ENCODE measurements at places on chromosomes 6 and 20. TPM values are rescaled to one million over a fixed set of nuclear protein-coding genes. Genes with fewer than 3 reads are reported as not detected.

DNA sequence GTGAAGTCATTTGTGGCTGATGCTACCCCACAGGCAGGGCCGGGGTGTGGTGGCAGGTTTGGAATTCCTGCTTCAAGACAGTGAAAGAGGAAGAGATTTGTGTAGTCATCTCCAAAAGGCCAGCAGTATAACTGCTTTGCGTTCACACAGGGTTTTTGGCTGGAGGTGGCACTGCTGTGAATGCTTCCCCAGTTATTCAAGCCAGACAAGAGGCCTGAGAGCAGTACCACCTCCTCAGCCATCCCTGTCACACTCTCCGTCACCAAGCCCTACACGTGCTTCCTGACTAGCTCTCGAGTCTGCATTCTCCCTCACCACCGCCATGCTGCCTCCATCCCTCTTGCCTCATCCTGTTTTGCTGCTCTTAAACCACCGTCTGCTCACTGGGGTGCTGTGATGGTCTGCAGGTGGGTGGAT lies 23.9 kb downstream of the ARMC2 start:
- no peak for DNase-seq

DNA sequence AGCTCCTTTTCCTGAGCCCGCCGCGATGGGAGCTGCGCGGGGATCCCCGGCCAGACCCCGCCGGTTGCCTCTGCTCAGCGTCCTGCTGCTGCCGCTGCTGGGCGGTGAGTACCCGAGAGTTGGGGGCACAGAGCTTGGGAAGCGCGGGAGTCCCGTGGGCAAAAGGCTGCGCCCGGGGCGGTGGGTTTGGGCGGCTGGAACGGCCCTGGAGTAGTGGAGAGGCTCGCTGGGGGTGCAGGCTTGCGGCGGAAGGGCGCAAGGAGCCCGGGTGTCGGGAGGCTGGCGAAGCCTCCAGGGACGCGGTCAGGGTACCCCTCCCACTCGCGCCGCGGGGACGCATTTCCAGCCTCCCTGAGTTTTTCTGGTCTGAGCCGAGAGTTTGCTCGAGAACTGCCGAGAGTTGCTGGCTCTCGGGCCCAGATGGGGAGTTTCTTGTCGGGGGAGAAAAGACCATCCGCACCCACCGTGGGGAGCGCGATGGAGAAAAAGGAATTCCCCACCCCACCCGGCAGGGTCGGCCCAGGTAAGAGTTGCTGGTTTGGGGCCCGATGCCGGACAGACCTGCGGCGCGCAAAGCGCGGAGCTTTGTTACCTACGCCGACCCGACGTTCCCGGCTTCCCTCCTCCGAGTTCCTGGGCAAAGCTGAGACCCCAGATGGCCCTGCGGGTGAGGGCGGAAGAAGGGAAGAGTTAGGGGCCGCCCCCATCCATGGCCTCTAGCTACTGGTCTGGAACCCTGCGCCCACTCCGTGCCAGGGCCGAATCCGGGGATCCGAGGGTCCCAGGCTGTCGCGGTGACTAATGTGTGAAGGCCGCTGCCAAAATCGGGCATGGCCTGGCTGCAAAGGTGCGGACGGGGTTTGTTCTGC lies 584 bp downstream of the PTK7 start:
- peak; percentile 55 for DNase-seq

Gene KHDC1L
- total RNA-seq = not detected

DNA sequence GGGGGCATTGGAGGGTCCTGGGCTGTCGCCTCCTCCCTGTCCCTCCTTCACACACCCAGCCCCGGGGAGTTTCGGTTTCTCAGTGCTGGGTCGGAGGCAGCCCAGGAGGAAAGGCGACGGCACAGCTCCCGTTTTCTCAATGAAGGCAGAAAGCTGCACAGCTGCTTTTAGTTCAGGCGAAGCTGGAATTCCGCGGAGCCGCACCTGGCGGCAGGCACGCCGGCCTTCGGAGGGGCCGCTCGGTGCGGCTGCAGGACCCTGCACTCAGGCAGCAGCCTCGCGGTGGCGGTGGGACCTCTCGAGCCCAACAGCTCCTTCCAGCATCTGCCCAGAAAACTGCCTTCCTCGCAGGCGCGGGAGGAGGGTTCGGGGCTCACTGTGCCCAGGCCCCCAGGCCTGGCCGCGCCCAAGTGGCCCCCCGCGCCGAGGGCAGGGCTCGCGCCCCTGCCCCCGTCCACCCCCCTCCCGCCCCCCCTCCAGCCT lies 4.6 kb downstream of the FOXQ1 start:
- DNase-seq = no peak

- peak; percentile 37 for DNase-seq
Observed at GRCh38 chr6:6588064-6588923, at the start of gene LY86. TSS of gene LY86 (plus strand) at chr6:6588720. CDS start at chr6:6588735, 15 bp downstream.

DNA sequence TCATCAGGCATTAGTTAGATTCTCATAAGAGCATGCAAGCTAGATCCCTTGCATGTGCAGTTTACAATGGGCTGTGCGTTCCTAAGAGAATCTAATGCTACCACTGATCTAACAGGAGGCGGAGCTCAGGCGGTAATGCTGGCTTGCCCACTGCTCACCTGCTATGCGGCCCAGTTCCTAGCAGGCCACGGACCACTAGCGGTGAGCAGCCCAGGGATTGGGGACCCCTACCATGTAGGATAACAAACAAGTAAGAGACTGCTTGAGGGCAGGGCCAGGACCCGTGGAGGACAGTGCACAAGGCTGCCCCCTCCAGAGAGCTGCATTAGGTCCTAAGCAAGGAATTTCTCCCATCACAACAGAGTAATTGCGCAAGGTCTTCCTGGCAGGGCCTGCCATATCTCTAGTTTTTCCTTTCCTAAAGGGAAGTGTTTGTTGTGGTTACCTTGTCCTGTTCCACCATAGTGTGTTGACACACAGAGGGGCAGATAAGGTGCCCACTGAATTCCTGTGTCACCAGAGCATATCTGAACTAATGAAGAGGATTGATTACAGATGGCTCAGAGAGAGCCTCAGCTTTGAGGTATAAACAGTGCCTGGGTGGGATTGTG lies 58.0 kb downstream of the PACRG start:
- DNase-seq = peak; percentile 18

GRCh38 chr6:475314-475713 lies 83.8 kb downstream of the IRF4 start:
- DNase-seq = no peak

Gene ZNF184
- total RNA-seq = 5.1 TPM

DNA sequence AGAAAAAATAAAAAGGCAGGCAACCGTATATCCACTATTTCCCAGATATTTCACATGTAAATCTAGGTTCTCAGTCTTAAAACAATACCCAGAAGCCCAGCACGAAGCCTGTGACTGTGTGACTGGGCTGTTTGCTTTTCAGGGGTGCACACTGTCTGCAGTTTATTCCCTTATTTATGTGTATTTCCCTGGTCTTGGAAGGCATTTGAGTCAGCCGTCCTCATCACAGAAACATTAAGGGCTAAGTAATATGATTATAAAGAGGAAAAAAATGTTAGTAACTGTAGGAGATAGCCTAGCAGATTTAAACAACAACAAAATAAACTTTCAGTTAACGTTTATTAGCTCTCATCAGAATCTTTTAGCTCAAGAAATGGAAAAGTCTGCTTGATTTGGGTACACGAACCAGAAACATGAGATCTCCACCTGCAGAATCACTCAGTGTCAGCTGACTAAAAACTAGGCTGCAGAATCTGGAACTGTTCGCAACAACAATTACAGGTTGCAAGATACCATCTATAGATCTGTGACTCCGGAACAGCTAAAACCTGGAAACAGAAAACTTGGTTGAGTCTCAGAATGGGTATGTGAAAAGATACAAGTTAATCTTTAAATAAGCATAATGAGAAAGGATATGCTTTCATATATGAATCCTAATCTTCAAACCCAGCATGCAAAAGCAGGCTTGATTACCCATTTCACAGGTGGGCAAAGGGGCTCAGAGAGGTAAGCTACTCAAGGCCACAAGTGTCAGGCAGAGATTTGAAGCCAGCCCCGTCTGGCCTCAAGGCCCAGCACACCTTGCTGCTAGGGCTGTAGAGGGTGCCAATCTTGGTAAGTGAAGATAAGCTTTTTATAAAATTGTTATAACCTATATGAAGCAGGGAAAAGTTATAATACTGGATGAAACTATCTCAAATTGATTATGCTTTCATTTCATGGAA lies 21.1 kb downstream of the GCLC start:
- no peak for DNase-seq

DNA sequence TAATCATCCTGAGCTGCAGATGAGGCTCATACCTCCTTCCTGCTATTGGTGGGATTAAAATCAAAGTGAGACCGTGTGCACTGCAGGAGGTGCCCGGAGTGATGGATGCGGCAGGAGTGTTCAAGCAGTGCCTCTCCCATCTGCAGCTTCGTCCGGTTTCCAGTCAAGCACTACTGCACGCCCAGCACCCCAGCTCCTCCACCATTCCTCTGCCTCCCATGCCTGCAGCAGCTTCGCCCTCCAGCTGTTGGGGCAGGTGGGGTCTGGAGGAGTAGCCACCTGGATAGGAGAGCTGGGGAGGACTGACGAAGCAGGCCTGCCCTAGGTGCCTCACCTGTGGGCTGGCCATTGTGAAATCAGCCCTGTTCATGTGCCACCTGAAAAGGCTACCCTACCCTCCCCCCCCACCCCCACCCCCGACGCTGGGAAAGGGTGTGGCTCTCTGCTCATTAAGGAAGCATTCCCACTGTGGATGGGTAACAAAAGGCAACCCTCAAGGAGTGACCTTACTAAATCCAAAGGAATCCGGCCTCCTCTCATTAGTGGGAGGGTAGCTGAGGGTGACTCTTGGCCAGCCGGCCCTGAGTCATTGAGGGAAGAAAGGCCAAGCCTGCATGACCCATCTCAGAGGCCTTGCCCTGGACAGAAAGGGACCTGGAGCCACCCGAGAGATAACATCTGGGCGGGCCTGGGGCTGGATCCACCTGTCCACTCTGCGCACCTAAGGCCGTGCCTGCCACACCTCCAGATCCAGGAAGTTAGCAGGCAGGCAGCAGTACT lies 115.9 kb upstream of the ARMC2 start:
- no peak for DNase-seq

- no peak for DNase-seq
Observed at GRCh38 chr6:163373240-163373639, 41.3 kb upstream of the QKI start.

DNA sequence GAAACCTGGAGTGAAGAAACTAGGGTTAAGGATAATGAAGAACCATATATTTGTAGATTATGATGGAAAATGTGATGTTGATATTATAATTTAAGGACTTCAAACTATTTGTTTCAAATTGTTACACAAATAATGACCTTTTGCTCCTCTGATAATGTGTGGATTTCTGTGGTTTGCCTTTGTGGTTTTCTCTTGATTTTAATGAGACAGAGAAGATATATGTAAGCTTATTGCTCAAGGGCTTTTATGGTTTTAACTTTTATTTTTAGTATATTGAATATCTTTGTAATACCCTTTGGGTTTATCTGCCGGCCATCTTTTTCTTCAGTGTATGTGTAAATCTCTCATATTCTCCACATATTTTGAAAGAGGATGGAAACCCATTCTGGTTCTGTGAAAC lies 362.3 kb downstream of the RIMS1 start:
- DNase-seq = no peak

Gene RNF182
- total RNA-seq = 0.57 TPM
